Stimulated activated CD8-positive, alpha-beta memory T cell treated with anti-CD3 and anti-CD28 coated beads, Interleukin-7, amount 100 ng/mL, for 1 hour (primary cell): ENCODE measurements at places on chromosomes 2 and 18.

DNA sequence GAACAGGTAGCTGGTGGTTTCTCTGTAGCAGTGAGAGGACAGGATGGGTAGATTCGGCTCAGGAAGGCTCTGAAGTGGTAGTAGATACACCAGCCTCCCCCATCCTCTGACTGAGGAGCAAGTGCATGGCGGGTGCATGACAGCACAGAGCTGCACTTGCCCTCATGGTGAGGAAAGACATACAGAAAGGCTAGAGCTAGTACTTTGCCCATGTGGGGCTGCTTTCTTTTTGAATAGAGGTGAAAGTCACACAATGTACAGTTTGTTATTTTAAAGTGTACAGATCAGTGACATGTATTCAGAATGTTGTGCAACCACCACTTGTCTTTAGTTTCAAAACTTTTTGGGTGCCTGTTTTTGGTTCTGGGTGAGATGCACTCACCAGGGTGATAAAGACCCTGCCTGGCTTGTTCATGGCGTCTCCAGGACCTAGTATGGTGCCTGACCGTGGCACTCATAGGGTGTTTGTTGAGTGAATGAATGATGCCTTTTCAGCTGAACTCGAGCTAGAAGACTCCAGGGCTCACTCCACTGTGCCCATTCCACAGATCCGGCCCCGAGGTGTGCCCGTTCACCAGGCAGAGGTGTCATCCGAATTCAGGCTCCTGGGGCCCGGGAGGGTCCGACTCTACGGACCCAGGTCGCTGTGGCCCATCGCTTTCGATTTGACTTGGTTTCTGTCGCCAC, 421 bp upstream of the VAMP5 start:
- no peak for DNase-seq

GRCh38 chr2:168032091-168032490, 215.3 kb downstream of the STK39 start:
- no peak for DNase-seq

DNA sequence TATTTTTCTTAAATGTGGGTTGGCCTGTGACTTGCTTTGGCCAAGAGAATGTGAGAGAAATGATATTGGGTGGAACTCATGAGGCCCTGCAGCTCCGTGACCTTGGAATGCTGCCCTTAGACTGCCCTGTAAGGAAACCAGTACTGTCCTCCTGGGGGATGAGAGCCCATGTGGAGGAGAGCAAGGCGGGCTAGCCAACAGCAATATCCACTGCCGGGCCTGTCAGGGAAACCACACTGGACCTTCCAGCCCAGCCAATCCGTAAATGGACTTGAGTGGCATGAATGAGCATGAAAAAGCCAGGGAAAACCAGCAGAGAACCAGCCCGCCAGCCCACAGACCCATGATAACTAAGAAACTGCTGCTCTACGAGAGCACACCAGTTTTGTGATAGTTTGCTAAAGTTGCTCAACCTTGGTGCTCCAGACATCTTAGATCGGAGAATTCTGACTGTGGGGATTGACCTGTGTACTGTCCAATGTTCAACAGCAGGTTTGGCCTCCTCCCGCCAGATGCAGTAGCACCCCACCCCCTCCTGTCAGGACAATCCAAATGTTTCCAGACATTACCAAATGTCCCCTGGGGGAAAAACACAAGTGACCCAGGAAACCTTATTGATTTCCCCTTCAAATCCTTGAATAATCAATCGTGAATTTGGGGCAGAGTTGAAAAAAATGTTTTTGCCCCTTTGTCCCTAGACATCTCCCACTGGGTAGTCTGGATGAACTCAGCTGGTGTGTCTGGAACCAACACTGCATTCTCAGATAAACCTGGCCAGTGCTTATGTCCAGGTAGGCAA, 27.2 kb downstream of the ALPK2 start:
- no peak for DNase-seq

GRCh38 chr2:179550214-179550613, 285.6 kb upstream of the SESTD1 start:
- no peak for DNase-seq

DNA sequence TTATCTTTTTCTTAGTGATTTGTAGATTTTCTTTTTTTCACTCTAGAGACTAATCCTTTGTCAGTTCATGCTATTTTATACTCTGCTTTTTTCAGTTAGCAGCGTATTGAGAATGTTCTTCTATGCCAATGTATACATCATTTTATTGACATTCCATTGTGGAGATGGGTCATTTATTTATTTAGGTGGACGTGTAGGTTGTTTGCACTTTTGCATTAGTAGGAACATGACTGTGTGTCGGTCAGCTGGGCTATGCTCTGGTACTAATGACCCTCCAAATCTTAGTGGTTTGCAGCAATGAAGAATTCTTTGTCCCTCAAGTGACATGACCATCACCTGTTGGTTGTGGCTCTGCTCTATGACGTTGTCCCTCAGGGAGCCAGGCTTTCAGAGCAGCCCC, 33.6 kb downstream of the HPCAL1 start:
- DNase-seq, result no peak

DNA sequence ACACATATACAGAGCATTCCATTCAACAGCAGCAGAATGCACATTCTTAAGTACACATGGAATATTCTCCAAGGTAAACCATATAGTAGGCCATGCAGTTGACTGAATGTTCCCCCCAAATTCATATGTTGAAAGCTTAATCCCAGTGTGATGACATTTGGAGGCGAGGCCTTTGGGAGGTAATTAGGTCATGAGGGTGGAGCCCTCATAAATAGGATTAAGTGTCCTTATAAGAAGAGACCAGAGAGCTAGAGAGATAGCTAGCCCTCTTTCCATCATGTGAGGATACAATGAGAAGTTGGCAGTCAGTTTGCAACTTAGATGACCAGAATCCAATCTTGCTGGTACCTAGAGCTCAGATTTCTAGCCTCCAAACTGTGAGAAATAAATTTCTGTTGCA, 27.6 kb downstream of the TMEM185B start:
- DNase-seq, result no peak

DNA sequence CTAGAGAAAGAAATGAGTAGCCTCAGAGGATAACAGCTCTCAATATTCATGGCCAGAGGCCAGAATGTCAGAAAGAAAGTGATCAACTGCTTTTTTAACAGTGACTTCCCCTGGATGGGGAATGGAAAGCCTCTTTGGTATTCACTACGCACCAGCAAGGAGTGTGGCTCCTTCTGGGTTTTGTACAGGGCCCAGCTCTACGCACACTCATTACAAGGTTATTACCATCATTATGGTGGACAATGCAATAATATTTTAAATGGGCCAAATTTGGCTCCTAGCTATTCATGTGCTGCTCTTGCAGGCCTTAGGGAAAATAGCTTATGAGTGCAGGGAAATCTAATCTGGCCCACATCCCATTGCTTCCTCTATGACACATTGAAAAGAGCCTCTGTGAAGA, 1149.5 kb upstream of the FANCL start:
- DNase-seq, result no peak

- DNase-seq, result no peak
Measured at GRCh38 chr2:49687918-49688317, 533.6 kb upstream of the FSHR start.

DNA sequence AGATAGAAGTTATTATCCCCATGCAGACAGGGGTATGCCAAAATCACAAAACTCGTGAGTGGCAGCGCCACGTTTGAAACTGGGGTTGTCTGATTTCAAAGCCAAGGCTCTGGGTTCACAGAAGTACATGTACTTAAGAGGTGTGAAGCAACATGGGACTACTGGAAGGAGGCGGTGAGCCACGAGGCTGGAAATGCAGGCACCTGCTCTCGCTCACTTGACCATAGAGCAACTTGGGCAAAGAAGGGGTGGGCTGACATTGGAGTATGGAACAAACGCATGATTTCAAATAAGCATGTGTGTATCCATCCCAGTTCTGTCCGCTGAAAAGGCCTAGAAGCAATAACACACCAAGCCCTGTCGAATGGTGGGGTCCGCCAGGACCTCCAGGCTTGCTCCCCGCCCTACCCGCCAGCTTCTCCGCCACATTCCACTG, 593 bp upstream of the ACTR2 start:
- no peak for DNase-seq

DNA sequence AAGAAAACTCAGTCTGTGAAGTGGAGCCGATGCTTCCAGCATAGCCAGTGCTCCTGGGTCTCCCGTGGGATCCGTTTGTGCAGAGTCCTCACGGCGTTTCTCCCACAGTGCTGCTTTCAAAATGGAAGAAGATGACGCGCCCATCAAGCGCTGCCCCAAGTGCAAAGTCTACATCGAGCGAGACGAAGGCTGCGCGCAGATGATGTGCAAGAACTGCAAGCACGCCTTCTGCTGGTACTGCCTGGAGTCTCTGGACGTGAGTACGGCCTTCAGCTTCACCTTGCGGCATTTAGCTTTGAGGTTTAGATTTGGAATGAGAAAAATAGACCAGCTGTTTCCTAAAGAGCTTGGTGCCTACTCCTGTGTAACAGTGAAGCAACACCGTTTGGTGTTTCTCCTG, 107.0 kb downstream of the RNF144A start:
- no peak for DNase-seq

GRCh38 chr2:216745453-216745852, 50.1 kb upstream of the IGFBP5 start:
- DNase-seq, result no peak

GRCh38 chr2:86520153-86520552, 43.1 kb downstream of the CHMP3 start:
- DNase-seq, result no peak

- no peak for DNase-seq
Measured at GRCh38 chr18:50315100-50315871, 27.8 kb upstream of the CXXC1 start.

- no peak for DNase-seq
Measured at GRCh38 chr2:225196579-225196978, 154.3 kb upstream of the DOCK10 start.

- no peak for DNase-seq
Measured at GRCh38 chr2:12533337-12534005, 183.3 kb upstream of the TRIB2 start.

DNA sequence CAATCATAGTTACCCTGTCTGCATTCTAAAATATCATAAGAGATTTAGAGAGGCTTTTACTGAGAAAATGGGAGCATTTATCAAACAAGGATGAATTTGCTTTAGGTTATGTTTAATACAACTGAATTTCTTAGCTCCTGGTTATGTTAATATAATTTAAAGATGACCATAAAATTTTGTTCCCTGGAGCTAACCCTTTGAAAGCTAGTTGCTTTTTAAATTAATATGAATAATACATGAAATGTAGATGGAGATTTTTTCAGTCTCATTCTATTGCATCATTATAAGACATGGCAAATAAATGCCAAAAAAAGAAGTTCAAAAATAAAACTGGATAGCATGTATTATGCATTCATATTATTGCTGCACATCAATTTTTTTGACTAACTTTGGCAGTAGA, 344.1 kb upstream of the NXPH2 start:
- DNase-seq, result no peak

DNA sequence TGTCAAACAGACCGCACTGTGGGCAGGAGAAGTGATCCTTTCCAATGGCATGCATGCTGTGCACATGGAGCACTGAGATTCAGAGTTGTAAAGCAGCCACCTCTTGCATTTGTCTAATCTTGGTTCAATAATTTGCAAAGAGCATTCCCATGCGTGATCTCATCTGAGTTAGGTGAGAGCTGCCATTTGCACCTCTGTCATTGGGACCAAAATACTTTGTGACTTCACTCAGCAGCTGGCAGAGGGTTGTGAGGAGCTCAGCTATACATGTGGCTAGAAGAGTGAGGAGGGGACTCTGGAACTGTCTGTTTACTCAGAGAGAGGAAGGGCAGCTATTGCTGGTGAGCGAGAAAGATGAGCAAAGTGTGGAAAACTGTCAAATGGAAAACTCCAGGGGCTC, 265.1 kb upstream of the TNP1 start:
- DNase-seq, result no peak

DNA sequence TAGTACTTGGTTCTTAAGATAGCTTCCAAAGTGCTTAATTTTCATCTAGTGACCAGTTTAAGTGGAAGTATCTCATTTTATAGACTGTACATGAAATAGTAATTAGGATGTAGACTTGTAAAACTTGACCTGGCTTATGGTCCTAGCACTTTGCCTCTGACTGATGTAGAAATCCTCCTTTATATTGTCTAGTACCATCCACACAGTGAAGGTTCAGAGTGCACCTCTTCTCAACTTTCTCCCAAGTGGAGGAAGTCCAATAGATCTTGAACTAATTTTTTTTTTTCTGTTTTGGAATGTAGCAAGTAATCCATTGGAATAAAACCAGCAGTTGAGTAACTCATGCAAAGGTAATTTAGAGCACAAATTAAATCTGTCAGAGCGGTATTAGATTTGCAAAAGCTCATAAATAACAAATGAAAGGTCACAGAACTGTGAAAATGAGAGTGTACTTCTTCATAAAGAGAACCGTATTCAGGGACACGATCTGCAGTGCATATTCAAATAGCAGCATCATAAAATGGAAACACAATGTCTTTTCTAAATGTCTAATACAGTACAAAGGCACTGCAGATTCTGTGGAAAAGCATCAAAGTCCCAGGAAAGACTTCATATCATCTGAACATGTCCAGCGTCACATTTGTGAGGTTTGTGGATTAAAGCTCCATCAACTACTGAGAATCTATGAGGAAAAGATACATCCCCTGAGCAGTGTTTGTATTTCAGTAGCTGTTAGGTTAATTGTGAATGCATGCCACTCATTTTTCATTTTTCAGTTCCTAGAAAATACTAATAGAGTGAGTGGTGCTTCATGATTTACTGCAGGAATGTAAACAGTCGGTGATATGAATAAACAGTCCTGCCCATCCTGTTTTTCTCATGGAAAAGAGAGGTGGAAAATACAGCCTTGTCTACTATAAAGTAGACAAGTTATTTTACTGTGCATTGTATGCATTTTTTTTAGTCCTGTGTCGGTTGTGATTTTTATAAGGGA, 100.7 kb downstream of the LYPD6 start:
- no peak for DNase-seq

DNA sequence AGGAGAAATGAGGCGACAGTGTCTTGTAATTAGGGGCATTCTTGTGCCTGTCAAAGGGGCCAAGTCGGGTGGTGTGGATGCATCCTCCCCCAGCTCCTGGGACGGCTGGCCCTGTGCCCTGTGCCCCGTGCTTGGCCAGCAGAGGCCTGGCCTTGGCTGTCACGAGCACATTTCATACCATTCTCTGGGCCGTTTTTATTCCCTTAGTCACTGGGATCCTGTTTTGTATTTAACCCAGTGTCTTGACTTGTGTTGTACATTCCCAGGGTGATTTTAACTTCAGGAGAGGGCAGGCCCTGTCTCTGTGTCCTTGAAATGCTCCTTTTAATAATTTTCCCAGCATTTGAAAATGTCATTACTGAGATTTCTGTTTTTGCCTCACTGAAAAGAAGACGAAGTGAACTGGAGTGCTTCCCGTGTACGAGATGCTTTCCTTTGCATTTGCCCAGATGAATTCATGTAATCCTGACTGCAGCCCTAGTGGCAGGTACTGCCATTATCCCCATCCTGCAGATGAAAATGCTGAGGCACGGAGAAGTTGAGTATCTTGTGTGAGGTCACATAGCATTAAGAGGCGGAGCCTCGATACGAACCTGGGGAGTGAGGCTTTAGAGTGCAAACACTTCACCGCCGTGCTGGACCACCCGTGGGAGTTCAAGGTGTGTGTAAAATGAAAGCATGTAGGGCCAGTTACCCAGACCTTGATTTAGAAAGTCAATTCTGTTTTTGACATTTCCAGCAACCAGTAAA, 57.0 kb downstream of the SH3RF3 start:
- no peak for DNase-seq
